T-cell (primary cell): ENCODE measurements at places on chromosomes 13 and 19. TPM values are rescaled to one million over a fixed set of nuclear protein-coding genes. Genes with fewer than 3 reads are reported as not detected.

- peaks cover 8% of the 10 kb centered on the region for H3K36me3 ChIP-seq
- H3K4me1 ChIP-seq, result peaks cover 59% of the 10 kb centered on the region
- H3K27ac ChIP-seq, result peak overlapping the region; percentile 96
- no peaks in the 10 kb centered on the region for H3K27me3 ChIP-seq
- peak overlapping the region; percentile 94 for H3K4me3 ChIP-seq
These were observed 1.3 kb downstream of the CSNK1G2 start for GRCh38 chr19:1942078-1942933.

DNA sequence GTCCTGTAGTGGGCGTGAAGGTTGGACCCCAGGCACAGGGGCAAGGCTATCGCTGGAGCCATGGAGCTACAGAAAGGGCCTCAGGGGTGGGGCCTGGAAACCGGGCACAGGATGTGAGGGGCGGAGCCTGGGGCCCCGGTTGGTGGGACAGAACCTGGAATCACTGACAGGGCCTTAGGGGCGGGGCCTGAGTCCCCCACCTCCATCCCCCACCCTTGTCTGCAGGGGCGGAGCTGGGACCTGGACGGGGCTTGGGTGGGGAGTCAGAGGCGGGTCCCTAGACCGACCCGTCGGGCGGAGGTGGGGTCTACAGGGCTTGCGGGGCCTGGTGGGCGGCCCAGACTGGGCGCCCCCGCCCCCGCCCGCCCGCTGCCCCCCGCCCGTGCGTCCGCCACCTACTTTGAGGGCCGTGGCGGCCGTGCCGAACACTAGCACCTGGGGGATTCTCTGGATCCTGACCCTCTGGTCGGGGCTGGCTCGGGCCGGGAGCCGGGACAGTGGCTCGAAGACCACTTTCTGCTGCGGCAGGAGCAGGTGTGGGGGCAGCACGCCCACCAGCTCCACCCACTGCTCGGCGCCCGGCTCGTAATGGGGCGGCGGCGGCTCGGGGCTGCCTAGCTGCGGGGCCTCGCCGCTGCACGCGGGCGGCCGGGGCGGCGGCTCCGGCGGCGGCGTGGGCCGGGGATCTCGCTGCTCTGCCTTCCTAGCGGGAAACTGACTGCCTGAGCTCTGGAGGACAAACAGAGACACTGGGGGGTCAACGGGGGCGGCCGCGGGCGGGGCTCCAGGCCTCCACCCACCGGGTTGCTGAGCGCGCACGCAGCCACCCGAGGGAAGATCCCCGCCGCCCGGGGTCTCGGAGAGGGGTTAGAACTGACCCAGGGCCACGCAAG is 26.3 kb downstream of the DCAF15 start:
- H3K4me3 ChIP-seq, result peak overlapping the region; percentile 56
- peaks cover 17% of the 10 kb centered on the region for H3K36me3 ChIP-seq
- no peaks in the 10 kb centered on the region for H3K27me3 ChIP-seq
- H3K27ac ChIP-seq, result peak overlapping the region; percentile 53
- H3K4me1 ChIP-seq, result peaks cover 28% of the 10 kb centered on the region
- DNase-seq, result peak; percentile 27

DNA sequence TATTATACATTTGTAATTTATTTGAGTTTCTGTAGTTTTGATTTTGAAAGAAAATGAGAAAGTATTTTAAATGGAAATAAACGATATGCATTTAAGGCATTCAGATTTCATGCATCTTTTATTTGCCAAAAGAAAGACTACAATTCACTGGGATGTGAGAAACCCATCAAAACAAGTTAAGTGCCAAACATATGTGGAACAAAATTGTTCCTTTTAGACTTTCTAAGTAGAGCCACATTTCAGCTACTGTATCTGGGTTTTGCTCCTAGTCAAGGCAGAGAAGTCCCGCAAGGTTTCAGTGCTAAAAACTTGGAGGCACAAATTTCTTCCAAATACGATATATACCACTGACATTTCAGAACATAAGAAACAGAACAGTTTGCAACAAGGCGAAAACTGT is 1191.9 kb downstream of the SLITRK5 start:
- H3K4me1 ChIP-seq, result no peaks in the 10 kb centered on the region

DNA sequence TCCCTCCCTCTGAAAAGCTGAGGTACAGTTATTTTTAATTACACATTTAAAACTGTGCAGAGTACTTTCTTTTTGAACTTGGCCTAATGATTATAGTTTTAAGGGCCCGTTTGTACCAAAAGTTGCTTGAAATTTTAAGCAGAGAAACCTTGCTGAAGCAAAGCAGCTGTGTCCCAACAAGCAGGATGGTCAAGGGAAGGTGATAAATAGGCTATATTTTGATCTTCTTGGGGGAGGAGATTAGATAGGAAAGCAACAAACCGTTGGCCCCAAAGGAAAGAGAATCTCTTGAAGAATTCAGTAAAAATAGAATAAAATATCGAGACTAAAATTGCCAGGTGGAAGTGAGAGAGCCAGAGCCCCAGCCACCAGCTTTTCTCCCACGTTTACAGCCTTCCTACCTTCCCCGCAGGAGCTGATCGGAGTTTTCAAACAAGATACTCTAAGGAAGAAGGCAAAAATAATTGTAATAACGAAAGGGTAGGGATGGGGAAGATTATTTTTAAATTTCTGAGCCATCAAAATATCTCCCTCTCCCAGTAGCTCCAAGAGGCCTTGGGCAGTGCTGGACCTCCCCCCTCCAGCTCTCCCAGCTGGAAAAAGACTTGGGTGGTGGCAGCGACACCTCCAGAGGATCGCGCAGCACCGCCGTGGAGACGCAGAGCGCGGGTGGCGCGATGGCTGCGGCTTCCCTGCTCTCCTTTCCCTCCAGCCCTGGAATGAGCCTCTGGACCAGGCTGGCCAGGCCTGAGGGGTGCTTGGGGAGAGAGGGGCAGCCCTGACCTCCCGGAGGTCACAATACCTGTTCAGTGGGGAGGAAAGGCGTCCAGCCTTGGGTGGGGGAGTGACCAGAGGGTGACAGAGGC is 5.8 kb downstream of the ZIC2 start:
- H3K27me3 ChIP-seq, result peaks cover 19% of the 10 kb centered on the region
- H3K27ac ChIP-seq, result no peak overlapping the region
- no peak overlapping the region for H3K4me3 ChIP-seq
- DNase-seq, result no peak
- no peaks in the 10 kb centered on the region for H3K36me3 ChIP-seq

- H3K27ac ChIP-seq, result peak overlapping the region; percentile 91
- no peaks in the 10 kb centered on the region for H3K36me3 ChIP-seq
- peak overlapping the region; percentile 75 for H3K4me3 ChIP-seq
- H3K27me3 ChIP-seq, result no peaks in the 10 kb centered on the region
- DNase-seq, result no peak
These were observed 463 bp upstream of the TSC22D1 start for GRCh38 chr13:44576351-44577235.

DNA sequence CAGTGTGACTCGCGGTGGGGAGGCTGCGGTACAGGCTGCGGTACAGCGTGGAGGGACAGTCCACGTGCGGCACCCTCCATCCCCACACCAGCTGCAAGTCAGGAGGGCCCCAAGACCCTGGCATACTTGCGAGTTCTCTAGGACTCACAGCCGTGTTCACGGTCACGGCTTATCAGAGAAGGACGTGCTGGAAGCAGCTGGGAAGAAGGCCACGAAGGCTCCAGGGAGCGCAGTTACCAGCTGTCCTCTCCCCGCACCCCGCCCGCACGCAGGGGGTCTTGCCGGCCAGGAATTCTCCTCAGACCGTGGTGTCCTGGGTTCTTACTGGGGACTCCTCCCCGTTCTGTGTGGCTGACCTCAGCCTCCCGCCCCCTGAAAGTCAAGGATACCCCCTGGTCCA is 6.2 kb downstream of the ZNF444 start:
- no peak for DNase-seq
- peaks cover 3% of the 10 kb centered on the region for H3K36me3 ChIP-seq
- H3K4me1 ChIP-seq, result peaks cover 20% of the 10 kb centered on the region
- H3K27ac ChIP-seq, result no peak overlapping the region

- no peaks in the 10 kb centered on the region for H3K36me3 ChIP-seq
- H3K4me1 ChIP-seq, result no peaks in the 10 kb centered on the region
- H3K27ac ChIP-seq, result no peak overlapping the region
- H3K4me3 ChIP-seq, result no peak overlapping the region
- no peak for DNase-seq
- H3K27me3 ChIP-seq, result no peaks in the 10 kb centered on the region
These were observed 873.9 kb downstream of the SLITRK1 start for GRCh38 chr13:83008212-83008929.

DNA sequence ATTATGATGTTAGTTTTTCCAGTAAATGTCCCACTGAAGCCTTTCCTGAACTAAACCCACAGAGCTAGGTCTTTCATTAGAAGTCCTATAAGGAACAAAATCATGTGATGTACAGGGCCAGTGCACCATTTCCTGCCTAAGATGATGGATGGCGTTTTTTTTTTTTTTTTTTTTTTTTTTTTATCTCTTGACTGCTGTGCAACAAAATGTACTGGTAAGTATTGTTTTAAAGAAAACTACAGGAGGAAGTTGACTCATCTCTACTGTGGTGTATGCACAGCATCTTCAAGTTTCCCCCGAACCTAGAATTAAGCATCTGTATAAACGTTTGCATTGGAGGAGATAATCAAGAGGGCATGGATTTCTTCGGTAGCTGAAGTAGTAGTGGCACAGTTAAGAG is 197.5 kb downstream of the NBEA start:
- H3K27me3 ChIP-seq, result no peaks in the 10 kb centered on the region
- H3K4me3 ChIP-seq, result no peak overlapping the region
- H3K36me3 ChIP-seq, result no peaks in the 10 kb centered on the region
- H3K27ac ChIP-seq, result no peak overlapping the region

The ZNF714 gene
- 8.6 TPM for total RNA-seq

The RNF225 gene
- total RNA-seq, result 0.53 TPM
